ENCODE measurements at places on chromosomes 16 and 17. TPM values are rescaled to one million over a fixed set of nuclear protein-coding genes. Genes with fewer than 3 reads are reported as not detected.

UMOD gene
- total RNA-seq, result not detected

C17orf67 gene
- total RNA-seq, result 1.0 TPM

UQCRC2 gene
- 449 TPM for total RNA-seq

MT3 gene
- 1.0 TPM for total RNA-seq

NACA2 gene
- not detected for total RNA-seq

KRTAP1-1 gene
- total RNA-seq, result not detected

EFCAB5 gene
- 2.6 TPM for total RNA-seq

TBKBP1 gene
- 7.8 TPM for total RNA-seq

TBC1D26 gene
- total RNA-seq, result 1.6 TPM

NPIPB9 gene
- total RNA-seq, result 4.2 TPM

IRX5 gene
- 2.1 TPM for total RNA-seq

SPNS2 gene
- 2.6 TPM for total RNA-seq

HSD17B2 gene
- total RNA-seq, result not detected

ASGR2 gene
- total RNA-seq, result not detected

KRTAP9-4 gene
- total RNA-seq, result not detected

C16orf54 gene
- total RNA-seq, result 1.0 TPM

ZSCAN10 gene
- total RNA-seq, result not detected

Data from skeletal muscle tissue (tissue), 5 donors.